ENCODE measurements at places on chromosomes 4 and X.

DNA sequence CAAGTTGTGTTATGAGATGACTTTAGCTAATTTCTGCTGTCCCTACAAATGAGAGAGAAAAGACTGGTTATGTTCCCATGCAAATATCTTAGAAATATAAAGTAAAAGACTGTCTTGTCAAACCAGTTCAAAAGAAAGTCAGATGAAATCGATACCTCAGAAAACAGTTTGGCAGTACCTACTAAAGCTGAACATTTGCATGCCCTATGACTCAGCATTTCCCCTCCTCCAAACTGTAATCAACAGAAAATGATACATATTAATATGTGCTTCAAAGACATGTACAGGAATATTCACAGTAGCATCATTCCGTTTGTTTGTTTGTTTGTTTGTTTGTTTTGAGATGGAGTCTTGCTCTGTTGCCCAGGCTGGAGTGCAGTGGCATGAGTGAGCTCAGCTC, 90.3 kb downstream of the ARX start:
- peak; percentile 34 for DNase-seq

DNA sequence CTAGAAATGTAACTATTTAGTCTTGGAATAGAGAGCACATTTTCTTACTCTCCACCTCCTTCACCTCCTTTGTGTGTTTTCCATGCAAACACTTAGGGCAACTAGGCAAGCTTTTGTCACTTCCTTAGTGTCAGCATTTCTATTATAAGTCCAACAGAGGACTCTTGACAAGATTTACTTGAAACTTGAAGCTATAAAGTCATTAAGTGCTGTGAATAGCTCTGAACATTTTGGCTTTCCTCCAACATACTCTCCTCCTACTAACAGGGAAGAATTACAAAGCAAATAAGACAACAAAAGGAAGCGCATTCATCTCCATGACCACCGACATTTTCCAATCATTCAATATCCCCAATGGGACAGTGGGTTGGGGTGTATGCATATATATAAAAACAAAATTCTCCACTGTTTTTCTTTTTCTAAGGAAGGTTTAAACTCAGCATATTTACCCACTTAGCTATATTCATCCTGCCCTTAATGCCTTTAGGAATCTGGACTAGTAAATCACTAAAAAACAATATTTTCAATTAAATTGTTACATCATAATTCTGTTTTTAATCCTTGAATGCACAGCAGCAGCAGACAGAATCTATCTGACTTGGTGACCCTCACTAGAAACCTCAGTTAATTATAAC, 264.6 kb downstream of the SNCA start:
- DNase-seq = peak; percentile 23

- DNase-seq = no peak
Observed at GRCh38 chr4:88857588-88857987, 160.0 kb upstream of the NAP1L5 start.

GRCh38 chr4:111070390-111070789, 447.5 kb upstream of the PITX2 start:
- no peak for DNase-seq

DNA sequence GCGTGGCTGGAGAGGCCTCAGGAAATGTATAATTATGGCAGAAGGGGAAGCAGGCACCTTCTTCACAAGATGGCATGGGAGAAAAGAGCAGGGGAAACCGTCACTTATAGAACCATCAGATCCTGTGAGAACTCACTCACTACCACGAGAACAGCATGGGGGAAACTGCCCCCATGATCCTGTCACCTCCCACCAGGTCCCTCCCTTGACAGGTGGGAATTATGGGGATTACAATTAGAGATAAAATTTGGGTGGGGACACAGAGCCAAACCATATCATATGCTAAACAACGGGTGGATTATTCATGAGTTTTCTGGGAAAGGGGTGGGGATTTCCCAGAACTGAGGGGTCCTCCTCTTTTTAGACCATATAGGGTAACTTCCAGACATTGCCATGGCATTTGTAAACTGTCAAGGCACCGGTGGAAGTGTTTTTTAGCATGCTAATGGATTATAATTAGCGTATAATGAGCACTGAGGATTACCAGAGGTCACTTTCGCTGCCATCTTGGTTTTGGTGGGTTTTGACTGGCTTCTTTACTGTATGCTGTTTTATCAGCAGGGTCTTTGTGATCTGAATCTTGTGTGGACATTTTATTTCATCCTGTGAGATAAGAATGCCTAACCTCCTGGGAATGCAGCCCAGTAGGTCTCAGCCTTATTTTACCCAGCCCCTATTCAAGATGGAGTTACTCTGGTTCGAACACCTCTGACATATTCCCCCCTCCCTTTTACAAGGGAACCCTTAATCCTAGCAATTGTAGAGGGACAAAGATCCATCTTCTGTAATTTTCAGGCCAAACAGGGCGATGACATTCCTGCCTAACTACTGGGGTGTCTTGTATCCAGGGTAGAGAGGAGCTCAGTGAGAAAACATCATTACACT, 27.6 kb upstream of the ZNF81 start:
- DNase-seq = no peak

Measured in bronchial epithelial cell (primary cell).